CD14-positive monocyte (primary cell): ENCODE measurements at places on chromosomes 16 and 17. TPM values are rescaled to one million over a fixed set of nuclear protein-coding genes. Genes with fewer than 3 reads are reported as not detected.

- peak; percentile 67 for DNase-seq
These were observed 58.4 kb downstream of the TMEM100 start for GRCh38 chr17:55664287-55664686.

DNA sequence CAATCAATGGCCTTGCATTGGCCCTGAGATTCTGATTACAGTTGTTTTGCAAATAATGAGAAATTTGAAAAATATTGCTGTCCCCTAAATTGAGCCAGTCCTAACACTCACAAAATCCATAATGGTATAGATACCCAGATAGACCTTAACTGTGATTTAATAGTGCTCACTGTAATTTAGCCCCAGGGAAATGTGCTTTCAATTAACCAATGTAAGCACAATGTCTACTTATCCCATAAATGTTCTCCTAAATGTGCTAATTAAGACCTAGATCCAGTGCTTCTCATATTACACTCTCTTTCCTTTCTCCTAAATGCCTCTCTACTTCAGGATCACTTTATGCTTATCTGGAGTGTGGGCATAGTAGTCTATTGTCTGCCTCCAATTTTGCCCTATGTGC, 417.8 kb upstream of the CCL2 start:
- DNase-seq: no peak

DNA sequence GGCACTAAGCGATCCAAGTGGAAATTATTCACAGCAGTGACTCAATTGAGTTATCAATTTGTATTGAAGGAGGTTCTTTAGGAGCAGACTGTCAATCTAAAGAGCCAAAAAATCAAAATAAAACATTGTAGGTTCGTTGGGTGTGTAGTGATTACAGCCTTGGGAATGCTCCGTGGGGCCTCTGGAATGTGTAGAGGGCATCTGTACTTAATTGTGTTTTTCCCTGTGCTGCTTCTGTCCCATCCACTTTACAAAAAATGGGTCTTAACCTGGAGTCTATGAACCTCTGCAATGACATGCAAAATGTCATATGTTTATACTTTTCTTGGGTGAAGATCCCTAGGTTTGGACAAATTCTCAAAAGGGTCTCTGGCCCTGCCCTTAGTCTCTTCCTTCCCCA, 215.1 kb downstream of the CCDC182 start:
- no peak for DNase-seq

TMEM92 gene
- polyA plus RNA-seq: not detected in 2 replicates
